T-helper 22 cell (primary cell): ENCODE measurements at places on chromosomes 6 and 20.

DNA sequence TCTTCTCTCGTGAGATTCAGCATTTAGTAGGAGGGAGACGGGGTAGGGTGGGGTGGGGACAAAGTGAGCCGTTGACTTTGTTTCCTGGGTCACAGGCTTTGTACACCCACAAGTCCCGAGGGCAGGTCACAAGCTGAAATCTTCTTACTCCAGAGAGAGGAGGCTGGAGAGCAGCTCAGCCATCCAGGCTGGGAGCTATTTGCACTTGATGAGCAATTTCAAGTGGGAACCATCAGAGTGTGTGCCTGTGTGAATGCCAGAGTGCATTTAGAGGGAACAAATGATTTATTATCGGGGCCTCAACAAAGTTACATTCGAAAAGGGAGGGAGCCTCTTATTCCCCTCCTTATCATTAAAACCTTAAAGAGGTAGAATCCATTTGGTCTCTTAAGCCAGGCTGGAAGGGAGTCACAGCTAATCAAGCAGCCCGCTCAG lies 155.7 kb upstream of the JARID2 start:
- DNase-seq: no peak

DNA sequence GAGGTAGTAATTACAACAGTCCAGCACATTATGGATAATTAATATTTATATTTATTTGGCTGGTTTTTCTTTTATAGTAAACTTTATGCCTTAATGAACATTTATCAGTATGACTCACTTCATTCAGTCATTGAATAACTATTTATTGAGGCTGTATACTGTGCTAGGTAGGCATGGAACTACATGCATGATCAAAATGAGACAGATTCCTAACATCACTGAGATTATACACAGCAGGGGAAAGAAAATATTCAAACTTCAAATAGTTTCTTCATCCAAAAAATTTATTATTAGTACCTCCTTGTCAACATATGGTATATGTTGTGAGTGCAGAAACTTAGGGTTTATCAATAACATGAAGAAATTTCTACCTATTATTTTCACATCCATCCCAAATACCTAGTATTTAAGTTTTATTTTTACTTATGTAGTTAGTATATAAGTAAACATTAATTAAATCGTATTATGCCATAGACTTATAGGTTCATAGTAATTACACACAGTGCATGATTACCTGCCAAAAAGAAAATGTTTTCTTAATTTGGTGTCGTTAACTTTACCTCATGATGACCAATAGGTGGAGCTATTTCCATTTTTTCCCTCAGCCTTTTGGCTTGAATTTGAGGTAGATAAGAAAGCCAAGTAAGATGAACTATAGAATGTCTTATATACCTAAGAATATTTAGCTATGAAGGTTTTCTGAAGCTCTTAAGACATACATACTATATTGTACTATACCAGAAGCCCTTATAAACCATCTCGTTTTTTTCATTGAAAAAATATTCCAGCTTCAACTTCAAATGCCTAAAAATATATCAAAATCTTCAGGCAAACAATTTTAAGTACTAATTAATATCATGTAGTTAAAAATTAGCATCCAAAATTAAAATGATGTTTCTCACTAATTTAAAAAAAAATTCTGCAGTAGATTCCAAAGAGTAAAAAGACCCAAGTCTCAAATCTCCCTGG lies 12.5 kb upstream of the TMEM30A start:
- no peak for DNase-seq

DNA sequence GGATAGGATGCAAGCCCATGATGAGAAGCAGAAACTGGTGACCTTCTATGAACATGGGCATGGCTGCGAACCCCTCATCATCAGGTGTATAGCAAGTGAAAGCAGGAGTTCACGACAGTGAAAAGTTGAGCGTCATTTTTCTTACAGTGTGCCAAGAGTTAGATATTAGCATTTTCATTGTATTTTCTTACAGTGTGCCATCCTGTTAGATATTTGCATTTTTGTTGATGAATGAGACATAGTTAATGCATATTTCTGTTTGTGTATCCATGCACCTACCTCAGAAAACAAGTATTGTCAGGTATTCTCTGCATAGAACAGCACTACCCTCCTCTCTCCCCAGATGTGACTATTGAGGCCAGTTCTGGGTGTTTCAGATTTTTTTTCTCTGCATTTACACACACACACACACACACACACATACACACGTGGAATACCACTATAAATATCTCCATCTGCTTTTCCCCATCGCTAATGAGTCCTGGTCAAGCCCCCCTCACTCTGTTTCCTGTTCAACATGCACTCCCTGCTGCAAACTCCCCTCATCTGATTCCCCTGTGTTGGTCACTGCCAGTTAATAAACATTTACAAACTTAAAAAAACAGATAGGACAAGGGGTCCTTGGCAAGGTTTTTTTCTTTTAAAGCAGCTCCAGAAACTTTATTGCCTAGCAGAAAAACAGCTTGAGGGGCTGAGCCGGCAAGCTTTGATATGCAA lies 41.7 kb downstream of the PLN start:
- DNase-seq: no peak

- no peak for DNase-seq
These were observed 1.5 kb downstream of the CD2AP start for GRCh38 chr6:47479140-47479508.

DNA sequence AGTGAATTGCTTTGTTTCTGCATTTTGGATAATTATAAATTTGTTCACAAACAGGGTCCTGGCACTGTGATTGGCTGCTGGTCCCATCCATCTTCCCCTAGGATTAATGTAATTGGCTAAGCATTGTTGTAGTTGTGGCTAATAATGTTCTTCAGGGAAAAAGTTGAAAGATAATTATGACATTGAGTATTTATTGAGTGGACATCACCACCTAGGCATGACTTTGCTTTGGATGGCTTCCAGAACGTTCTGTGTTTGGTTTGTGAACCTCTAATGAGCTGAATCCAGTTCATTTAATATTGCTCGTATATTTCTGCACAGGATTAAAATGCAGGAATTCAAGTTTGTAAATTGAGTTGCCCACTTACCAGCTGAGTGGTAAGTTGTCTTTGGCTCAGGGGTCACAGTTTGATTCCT lies 55.1 kb downstream of the ARID1B start:
- no peak for DNase-seq

DNA sequence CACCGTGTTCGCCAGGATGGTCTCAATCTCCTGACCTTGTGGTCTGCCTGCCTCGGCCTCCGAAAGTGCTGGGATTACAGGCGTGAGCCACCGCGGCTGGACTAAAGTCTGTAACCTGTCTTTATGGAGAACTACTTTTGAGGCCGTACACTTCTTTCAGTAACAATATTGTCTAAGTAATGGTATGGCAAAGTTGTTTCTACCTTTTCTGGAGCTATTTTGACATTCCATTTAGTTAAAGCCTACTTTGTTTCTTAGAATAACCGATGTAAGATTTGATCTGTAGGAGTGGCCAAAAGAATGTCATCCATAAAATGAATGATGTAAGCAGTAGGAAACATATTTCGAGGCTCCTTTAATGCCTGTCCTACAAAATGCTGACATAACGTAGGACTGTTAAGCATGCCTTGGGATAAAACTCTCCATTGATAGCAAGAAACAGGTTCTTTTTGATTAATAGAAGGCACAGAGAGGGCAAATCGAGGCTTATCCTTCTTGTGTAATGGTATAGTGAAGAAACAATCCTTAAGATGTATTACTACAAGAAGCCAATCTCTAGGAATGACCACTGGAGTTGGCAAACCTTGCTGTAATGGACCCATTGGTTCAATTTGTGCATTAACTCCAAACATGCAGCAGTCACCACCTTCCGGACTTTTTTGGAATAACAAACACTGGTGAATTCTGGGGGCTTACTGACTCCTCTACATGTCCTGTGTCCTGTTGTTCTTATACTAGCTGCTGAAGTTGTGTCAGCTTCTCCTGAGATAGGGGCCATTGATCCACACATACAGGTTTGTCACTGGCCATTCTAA lies 35.9 kb downstream of the HLA-DRA start:
- no peak for DNase-seq

DNA sequence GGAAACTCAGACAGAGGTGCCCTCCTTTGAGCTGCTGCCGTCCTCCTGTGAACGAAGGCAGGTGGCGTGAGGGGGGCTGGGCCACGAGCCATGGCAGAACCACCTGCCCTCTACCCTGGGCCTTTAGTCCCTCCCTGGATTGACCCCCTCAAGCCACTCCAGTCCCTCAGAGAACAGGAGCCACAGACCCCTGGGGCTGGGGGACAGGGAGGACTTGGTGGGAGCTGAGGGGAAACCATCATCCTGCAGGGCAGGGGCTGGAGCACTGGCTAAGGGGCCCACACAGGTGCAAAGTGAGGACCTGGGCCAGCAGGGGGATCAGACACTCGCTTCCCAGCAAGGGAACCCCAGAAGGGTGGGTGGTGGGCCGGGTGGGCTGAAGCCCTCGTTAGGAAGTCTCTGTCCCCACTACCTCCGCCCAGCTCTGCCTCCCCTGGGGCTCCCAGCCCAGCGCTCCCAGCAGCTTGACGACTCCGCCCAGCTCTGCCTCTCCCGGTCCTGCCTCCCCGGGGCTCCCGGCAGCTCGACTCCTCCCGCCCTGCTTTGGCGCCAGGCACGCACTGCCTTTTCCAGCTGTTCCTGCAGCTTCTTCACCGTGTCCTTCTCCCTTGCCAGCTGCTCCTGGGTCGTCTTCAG lies 44.4 kb downstream of the DSTN start:
- DNase-seq: no peak

GRCh38 chr6:37867756-37868446 lies 48.4 kb downstream of the ZFAND3 start:
- DNase-seq: no peak

GRCh38 chr6:26445934-26446667 lies 5.8 kb downstream of the BTN3A3 start:
- DNase-seq: peak; percentile 6

GRCh38 chr6:129619579-129620233 lies 90.3 kb downstream of the ARHGAP18 start:
- no peak for DNase-seq

DNA sequence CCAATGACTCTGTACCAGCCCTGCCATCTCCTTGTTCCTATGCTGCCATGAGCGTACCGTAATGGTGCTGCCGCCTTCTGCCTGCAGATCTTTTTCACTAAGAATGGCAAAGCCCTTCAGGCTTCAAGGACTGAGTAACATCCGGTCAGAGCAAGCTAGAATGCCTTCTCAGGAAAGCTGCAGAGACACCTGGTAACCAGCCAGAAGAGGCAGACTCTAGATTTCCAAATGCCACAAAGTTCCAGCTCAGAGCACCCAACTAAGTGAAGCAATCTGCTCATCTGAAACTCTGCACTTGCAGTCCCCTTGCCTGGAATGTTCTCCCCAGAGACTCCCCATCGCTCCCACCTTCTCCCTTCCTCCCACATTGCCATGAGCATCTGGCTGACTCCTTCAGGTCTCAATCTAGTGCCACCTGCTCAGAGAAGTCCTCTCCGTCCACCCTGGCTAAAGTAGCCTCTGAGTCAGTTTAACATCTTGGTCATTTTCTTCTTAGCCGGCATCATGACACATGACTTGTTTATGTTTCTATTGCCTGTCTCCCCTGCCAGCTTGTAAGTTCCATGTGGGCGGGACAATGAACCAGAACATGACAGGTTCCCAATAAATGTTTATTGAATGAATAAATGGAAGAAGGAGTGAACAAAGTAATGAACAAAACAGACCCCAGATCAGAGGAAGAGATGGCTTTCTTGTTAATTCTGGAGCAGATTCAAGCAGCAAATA lies 6.9 kb upstream of the OCSTAMP start:
- DNase-seq: no peak

DNA sequence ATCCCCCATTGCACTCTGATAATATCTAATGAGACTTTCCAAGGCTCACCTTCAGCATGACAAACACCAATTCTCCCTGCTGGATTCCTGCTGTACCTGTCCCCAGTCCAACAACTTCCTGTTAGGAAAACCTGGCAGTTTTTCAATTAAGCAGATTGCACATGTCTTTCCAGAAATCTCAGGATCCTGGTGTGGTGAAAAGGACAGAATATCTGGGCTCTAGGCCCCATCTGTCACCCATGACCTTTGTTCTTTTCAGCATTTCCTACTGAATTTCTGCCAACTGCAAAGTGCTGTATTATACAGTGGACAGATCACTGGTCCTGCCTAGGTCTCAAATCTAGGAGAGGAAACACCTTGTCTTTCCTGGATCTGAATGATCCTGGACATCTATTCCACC lies 27.7 kb upstream of the DTNBP1 start:
- DNase-seq: no peak

DNA sequence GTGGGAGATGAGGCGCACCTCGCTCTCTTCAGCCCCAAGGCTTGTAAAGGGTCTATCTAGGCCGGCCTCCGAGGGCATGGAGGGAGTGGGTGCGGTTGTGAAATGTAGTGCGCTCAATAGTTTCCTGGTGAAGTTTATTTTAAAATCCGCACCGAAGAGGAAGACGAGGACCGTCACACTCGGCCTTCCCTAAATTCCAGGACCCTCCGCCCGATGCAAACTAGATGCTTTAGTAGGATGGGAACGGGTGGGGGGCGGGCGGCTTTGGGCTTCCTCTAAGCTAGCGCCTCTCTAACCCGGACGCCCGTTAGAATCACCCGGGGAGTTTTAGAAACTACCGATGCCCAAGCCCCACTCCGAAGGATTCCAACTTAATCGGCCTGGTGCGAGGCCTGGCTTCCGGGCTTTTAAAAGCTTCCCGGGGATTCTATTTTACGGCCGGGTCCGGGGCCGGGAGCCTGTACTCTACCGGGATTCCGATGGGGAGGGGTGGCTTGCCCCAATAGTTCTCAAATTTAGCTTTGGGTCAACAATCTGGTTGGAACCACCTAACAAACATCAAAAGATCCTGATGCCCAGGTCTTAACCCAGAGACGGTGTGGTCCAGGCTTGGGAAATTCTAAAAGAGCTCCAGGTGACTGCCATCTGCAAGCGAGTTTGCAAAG lies 548 bp upstream of the BCAS4 start:
- DNase-seq: no peak

- no peak for DNase-seq
These were observed 102.7 kb downstream of the BMP5 start for GRCh38 chr6:55772730-55773129.

- DNase-seq: no peak
These were observed 2.7 kb upstream of the HACE1 start for GRCh38 chr6:104862456-104862855.

DNA sequence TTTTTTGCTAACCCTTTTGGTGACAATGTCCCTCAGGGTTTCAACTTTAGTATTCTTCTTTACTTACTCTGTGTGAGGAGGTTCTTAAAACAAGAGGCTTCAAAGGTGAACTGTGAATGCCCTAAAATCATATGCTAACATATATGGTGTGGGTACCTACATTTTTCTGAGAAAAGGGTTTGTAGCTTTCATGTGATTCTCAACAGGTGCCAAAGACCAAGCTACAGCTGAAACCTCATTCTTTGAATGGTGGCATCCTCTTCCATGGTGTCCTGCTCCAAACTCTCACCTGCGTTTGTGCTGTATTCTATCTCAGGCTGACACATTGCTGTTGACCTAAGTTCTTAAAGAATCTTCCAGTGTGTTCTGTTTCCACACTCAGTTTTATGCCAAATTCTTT lies 177.3 kb downstream of the PRL start:
- DNase-seq: no peak
